ENCODE measurements at places on chromosomes 7 and 10. TPM values are rescaled to one million over a fixed set of nuclear protein-coding genes. Genes with fewer than 3 reads are reported as not detected.

Gene GARIN1A
- total RNA-seq, result 8.2 TPM

DNA sequence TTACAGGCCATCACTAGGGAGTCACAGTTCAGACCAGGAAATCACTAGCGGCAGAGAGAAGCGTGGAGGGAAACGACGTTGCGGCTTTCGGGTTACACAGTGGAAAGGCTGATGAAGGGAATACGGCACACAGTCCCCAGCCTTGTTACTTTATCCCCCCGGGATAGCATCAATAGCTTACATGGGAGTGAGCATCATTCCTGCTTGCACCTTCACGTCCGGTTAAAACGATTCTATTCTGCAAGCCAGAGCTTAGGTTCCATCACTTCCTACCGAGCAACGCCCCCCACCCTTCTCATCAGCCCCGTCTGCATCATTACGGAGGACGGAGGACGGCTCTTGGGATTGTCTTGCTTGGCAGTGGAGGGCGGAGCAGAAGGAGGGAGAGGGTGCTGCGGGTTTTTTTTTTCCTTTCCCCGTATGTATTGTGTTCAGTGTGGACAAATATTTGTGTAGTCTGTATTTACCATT is 124.9 kb downstream of the CLEC2L start:
- no peak for DNase-seq

Gene NPFFR1
- total RNA-seq, result not detected

- no peak for DNase-seq
Measured at GRCh38 chr7:105636982-105637381, 55.7 kb upstream of the EFCAB10 start.

GRCh38 chr7:10657201-10657600 is 316.5 kb upstream of the PHF14 start:
- no peak for DNase-seq

Gene SEMA3E
- total RNA-seq, result 0.96 TPM

Gene CYP3A7
- not detected for total RNA-seq

Gene ATP6V0E2
- total RNA-seq, result 67.6 TPM

GRCh38 chr10:51521605-51522004 is 177.8 kb downstream of the CSTF2T start:
- DNase-seq, result no peak

GRCh38 chr10:75291805-75292204 is 56.0 kb upstream of the COMTD1 start:
- no peak for DNase-seq

- DNase-seq, result no peak
Measured at GRCh38 chr10:80567292-80567691, 29.6 kb downstream of the SH2D4B start.

- DNase-seq, result no peak
Measured at GRCh38 chr10:16470747-16471146, 33.9 kb downstream of the PTER start.

DNA sequence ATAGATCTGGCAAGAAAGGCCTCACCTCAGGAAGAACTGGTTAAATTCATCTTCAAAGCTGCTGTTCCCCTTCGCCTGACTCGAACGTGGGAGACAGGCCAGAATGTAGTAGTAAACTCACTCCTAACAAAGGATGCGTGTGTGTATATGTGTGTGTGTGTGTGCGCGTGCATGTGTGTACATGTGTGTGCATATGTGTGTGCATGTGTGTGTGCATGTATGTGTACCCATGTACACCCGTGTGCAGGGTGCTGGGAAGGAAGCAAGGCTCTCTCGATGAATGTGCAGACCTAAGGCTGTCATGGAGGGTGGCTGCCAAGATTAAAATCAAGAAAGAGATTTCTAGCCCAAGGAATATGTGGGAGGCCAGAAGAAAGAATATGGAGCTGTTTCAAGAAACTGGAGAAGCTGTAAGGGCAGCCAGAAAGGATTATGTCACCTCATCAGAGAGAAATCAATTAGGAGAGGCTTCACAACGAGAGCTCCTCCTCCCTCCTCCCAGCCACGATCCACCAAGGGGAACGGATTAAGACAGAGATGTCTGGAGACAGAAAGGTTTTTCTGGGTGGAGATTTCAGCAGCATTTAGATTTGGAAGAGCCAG is 34.0 kb upstream of the LBX1 start:
- no peak for DNase-seq

GRCh38 chr10:43336641-43337318 is 34.7 kb upstream of the FXYD4 start:
- no peak for DNase-seq

Gene GTPBP10
- 18.7 TPM for total RNA-seq

All from glutamatergic neuron (in vitro differentiated cells).